ENCODE measurements at places on chromosomes 13 and 19. TPM values are rescaled to one million over a fixed set of nuclear protein-coding genes. Genes with fewer than 3 reads are reported as not detected.

The IGFL3 gene
- total RNA-seq = not detected

The TTC9B gene
- not detected for total RNA-seq

The SLC10A2 gene
- total RNA-seq = not detected

The IFNL1 gene
- not detected for total RNA-seq

The PSG5 gene
- not detected for total RNA-seq

The MRI1 gene
- 34.1 TPM for total RNA-seq

The ZNF888 gene
- 3.1 TPM for total RNA-seq

The ZNF709 gene
- 2.2 TPM for total RNA-seq

The DAND5 gene
- 0.56 TPM for total RNA-seq

The RNF113B gene
- not detected for total RNA-seq

The FFAR1 gene
- not detected for total RNA-seq

The POMP gene
- total RNA-seq = 79.6 TPM

The MIA gene
- total RNA-seq = not detected

The ZFP30 gene
- total RNA-seq = 16.1 TPM

The SLAIN1 gene
- total RNA-seq = 4.0 TPM

The KISS1R gene
- total RNA-seq = not detected

The TPTE2 gene
- 0.44 TPM for total RNA-seq

The PDX1 gene
- not detected for total RNA-seq

The LGI4 gene
- 31.1 TPM for total RNA-seq

The ZNF677 gene
- 11.9 TPM for total RNA-seq

The CYP2A6 gene
- total RNA-seq = not detected

The MBD3L2 gene
- total RNA-seq = not detected

The CEACAM4 gene
- total RNA-seq = 9.0 TPM

The ZNF835 gene
- 8.1 TPM for total RNA-seq

The GJB2 gene
- total RNA-seq = not detected

The ELANE gene
- total RNA-seq = not detected

The OXGR1 gene
- total RNA-seq = 0.37 TPM

The ALOX5AP gene
- 46.5 TPM for total RNA-seq

The NLRP4 gene
- not detected for total RNA-seq

The CNMD gene
- not detected for total RNA-seq

The EBI3 gene
- total RNA-seq = 6.7 TPM

The ZNF667 gene
- 6.8 TPM for total RNA-seq

The OR4F17 gene
- not detected for total RNA-seq

The LYPD3 gene
- total RNA-seq = 26.4 TPM

The CLIP3 gene
- total RNA-seq = 3.3 TPM

The CATSPERD gene
- total RNA-seq = not detected

The FAM216B gene
- 0.12 TPM for total RNA-seq

The OR10H1 gene
- not detected for total RNA-seq

The EMP3 gene
- total RNA-seq = 64.5 TPM

The CEACAM3 gene
- not detected for total RNA-seq

The DAZAP1 gene
- total RNA-seq = 47.3 TPM

The KCNC3 gene
- total RNA-seq = 0.28 TPM

The NTN5 gene
- total RNA-seq = not detected

The KIR3DL3 gene
- total RNA-seq = not detected

The C1QTNF9 gene
- 0.48 TPM for total RNA-seq

The OR7G3 gene
- not detected for total RNA-seq

The ZNF296 gene
- total RNA-seq = 1.7 TPM

The KRTDAP gene
- total RNA-seq = not detected

The UBAC2 gene
- 41.8 TPM for total RNA-seq

The KLK13 gene
- not detected for total RNA-seq

The CYSLTR2 gene
- total RNA-seq = 2.4 TPM

The PTH2 gene
- total RNA-seq = not detected

The CASP14 gene
- not detected for total RNA-seq

The MATK gene
- total RNA-seq = 0.74 TPM

Measured in omental fat pad (tissue), 4 donors.